ENCODE measurements at places on chromosomes 5 and 9.
A peak's percentile ranks its signal among the peaks of the same experiment; 100 is the strongest.

DNA sequence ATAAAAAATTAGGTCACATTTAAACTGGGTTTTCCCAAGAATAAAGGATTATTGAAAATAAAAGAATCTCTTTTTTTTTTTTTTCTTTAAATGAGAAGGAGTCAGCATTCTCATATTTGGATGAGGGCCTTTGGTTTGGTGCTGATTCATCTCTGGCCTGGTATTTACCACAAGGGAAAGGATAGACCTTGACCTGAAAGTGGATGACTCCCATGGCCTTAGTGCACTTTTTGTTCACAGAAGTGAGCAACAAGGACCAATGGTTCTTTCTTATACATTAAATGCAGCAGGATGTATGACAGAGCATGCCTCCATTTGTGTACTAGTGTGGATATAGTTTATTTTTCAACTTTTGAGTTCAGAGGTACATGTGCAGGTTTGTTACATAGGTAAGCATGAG, 6.9 kb downstream of the YTHDC2 start:
- DNase-seq: no peak

- peak; percentile 98 for DNase-seq
Observed at GRCh38 chr5:35046774-35047173, 975 bp downstream of the AGXT2 start.

- DNase-seq: no peak
Observed at GRCh38 chr5:112668016-112668415, 69.7 kb upstream of the APC start.

- DNase-seq: no peak
Observed at GRCh38 chr5:170745481-170746071, 37.9 kb upstream of the GABRP start.

- DNase-seq: no peak
Observed at GRCh38 chr9:36911601-36912412, 122.3 kb downstream of the PAX5 start.

DNA sequence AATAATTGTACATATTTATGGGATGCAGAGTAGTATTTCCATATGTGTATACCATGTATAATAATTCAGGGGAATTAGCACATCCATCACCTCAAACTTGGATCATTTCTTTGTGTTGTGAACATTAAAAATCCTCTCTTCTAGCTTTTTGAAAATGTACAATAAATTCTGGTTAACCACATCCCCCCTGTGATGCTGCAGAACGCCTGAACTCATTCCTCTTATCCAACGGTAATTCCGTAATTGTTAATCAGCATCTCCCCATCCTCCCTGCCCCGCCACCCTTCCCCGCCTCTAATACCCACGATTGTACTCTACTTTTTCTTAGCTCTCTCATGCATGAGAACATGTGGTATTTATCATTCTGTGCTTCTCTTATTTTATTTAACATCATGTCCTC, 127.7 kb upstream of the ANKRD55 start:
- DNase-seq: no peak

- DNase-seq: no peak
Observed at GRCh38 chr5:40033411-40033810, 608.6 kb upstream of the DAB2 start.

DNA sequence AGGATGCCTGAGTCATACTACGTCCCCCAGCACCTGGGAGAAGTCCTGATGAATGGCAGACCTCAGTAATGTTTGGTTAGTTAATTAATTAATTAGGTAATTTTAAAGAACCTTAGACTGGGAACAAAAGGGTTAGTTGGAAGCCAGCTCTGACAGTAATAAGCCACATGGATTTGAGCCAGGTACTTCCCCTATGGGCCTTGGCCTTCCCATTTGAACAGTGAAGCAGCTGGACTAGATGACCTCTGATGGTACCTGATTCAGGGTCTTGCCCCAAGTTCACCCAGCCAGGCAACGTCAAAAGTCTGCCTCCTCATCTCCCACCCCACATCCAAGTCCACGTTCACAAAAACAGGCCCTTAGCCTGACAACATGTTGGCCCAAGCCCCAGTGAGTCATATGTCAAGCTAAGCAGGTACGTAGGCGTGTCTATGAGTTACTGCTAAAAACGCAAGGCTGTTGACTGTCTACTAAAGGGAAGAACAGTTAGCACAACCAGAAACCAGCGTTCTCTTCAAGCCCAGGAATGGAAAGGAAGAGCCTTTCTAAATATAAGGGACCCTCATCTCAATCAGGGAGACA, 303.2 kb downstream of the ACTL7B start:
- DNase-seq: no peak

- no peak for DNase-seq
Observed at GRCh38 chr5:11547140-11547539, 357.1 kb downstream of the CTNND2 start.

GRCh38 chr5:118687661-118688621, 300.4 kb downstream of the DTWD2 start:
- DNase-seq: no peak

DNA sequence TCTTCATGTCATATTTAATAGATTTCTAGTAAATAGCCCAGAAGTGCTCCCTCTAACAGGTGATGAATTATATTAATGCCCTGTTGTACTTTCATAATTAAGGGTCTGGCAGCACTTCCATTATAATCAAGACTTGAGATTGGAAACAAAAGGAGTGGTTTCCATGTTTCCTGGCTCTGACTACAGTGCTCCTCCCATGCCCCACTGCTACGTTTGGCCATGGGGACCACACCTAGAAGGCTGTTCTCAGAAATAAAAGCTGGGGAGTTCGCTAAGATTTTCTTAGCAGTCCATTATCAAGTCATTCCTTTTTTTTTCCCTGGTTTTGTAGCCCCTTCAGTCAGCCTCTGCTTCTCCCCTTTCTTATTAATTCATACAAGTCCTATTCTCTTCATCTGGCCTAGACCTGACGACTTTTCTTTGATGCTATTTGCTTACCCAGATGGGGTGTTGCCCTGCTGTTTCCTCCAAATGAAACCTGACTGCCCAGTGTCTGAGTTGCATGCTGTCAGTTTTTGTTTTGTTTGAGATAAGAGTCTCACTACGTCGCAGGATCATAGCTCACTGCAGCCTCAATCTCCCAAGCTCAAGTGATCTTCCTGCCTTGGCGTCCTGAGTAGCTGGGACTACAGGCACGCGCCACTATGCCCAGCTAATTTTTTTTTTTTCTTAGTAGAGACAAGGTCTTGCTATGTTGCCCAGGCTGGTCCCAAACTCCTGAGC, 312.1 kb upstream of the EFNA5 start:
- DNase-seq: no peak
